Ovary (tissue), 10 donors: ENCODE measurements at places on chromosomes 3 and 15.

DNA sequence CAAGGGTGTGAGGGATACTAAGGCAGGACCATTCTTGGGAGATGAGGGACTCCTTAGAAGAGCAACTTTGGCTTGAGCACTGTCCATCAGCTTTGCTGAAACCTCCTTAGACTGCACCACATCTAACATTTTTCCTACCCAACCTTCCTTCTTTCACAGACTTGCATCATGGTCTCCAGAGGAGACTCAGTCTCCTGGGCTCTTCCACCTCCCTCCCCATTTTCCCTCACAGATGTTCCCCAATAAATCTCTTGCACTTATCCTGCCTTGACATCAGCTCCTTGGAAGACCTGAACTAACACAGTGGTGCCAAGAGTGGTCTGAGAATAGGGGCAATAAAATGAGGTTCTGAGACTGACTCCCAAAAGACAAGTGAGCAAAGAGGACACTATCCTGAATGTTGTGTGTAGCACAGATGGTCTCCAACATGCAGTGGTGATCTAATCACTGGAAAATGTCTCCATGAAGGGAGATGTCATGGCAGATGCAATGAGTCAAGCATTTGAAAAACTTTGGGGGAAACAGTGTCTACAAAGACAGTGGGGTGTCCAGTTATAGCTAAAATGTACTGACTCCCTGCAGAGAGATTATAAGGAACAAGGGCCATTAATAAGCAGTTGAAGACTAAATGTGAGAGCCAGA lies 26.0 kb upstream of the BOC start:
- DNase-seq = no peak

GRCh38 chr3:84141571-84141970 lies 817.2 kb upstream of the CADM2 start:
- no peak for DNase-seq

- DNase-seq = no peak
These were observed 445.2 kb downstream of the SQOR start for GRCh38 chr15:46080016-46080415.

DNA sequence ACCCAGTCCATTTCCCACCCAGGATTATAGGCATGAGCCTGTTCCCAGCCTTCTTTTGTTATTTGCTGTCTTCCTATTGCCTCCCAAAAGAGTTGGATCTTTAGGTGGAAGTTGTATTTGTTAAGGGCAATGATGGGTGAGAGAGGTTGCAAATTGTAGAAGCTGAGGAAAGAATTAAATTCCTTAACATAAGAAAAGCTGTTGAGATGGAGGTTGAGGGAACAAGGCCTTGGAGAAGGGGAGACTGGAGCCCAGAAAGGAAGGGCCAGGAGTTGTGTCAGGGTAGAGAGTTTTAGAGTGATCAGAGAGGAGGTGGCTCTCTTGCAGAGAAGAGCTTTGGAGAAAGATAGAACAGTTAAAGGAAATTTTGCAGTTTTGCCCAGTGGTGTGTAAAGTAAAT lies 46.8 kb downstream of the PLS1 start:
- no peak for DNase-seq

- no peak for DNase-seq
These were observed 33.4 kb downstream of the SLCO3A1 start for GRCh38 chr15:91886878-91887277.

- no peak for DNase-seq
These were observed 42.0 kb upstream of the ATP10A start for GRCh38 chr15:25905140-25905539.

GRCh38 chr3:122538956-122539490 lies 24.3 kb upstream of the KPNA1 start:
- DNase-seq = no peak

GRCh38 chr3:42664438-42664803 lies 10.9 kb downstream of the ZBTB47 start:
- no peak for DNase-seq

DNA sequence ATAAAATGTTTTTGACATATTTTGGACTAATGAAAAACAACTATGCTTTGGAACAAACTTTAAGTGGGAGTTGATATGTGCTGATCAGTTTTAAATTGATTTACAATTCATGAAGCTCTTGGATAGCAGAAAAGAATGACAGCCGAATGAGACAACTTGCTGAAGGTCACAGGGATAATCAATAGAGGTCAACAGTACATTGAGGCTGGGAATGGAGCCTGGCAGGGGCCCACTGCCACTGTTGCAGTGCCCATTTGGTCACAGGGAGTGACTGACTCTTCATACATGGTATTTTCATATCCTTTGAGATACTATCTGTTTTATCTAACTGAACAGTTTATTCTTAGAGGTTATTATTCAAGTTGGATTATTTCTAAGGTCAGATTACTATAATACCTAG lies 58.7 kb upstream of the EIF5A2 start:
- DNase-seq = no peak

DNA sequence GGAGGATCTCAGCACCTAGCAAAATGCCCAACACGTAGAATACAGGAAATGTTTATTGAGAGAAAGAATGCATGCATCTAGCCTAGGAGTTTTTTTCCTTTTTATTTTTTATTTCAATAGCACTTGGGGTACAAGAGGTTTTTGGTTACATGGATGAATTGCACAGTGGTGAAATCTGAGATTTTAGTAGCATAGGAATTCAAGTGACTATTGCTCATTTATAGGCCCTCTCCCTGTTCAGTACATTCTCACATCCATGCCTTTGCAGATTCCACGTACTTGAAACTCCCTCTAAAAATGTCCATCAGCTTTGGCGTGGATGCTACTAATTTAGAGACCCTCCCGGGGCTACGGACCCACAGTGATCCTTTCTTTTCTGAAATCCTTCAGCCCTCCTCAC lies 61.7 kb upstream of the PIAS1 start:
- DNase-seq = no peak

GRCh38 chr15:34239151-34239808 lies 14.5 kb downstream of the EMC4 start:
- no peak for DNase-seq

DNA sequence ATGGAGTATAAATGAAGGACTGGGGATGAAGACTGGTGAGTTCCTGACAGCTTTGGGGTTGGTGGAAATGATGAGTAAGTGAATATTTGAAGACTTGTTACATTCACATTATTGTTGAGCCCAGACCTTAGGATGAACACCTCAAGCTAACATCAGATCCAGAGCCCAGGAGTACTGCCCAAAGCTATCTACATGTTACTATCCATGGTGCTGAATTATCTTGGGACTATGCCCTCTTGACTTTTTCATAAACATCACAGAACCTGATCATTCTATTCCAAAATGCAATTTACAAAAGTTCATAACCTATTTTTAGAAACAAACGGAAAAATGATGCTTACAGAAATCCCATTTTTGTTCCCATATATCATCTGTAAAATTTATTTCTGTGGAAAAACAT lies 613.3 kb downstream of the TUSC7 start:
- DNase-seq = no peak
